Right ventricle myocardium superior (tissue), 1 donor: ENCODE measurements at places on chromosomes 12 and 14. TPM values are rescaled to one million over a fixed set of nuclear protein-coding genes. Genes with fewer than 3 reads are reported as not detected.

DNA sequence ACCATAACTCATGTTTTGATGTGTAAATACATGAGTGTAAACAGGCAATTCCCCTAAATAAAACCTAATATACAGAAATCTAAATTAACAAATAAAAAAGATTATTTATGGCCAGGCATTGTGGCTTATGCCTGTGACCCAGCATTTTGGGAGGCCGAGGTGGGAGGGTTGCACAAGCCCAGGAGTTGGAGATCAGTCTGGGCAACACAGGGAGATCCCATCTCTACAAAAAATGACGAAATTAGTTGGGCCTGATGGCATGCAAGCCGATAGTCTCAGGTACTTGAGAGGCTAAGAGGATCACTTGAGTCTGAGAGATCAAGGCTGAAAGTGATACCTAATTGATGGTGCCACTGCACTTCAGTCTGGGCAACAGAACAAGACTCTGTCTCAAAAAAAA, 48.7 kb downstream of the BCAT1 start:
- no peak for DNase-seq

GRCh38 chr12:109223211-109223610, 85.9 kb downstream of the FOXN4 start:
- no peak for DNase-seq

DNA sequence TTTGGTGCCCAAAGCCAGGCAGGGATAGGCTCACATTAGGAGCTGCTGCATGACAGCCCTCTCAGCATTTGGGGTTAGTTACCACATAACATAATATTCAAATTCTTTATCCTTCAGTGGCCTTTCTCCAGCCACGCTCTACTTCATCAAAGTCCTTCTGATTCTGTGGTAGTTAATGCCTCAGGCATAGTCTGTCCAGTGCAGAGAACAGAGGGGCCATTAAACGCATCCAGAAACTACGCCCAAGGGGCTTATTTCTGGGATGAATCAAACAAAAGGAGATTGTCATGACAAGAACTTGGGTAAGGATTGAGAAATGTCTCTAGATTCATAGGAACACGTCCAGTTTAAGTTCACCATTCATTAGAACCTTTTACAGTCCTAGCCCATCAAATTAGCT, 183.4 kb upstream of the PLXNC1 start:
- no peak for DNase-seq

DNA sequence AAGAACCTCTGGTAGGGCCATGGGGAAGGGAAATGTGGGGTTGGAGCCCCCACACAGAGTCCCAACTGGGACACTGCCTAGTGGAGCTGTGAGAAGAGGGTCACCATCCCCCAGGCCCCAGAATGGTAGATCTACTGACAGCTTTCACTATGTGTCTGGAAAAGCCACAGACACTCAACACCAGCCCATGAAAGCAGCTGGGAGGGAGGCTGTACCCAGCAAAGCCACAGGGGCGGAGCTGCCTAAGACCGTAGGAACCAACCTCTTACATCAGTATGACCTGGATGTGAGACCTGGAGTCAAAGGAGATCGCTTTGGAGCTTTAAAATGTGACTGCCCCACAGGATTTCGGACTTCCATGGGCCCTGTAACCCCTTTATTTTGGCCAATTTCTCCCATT, 97.8 kb downstream of the HMGA2 start:
- no peak for DNase-seq

DNA sequence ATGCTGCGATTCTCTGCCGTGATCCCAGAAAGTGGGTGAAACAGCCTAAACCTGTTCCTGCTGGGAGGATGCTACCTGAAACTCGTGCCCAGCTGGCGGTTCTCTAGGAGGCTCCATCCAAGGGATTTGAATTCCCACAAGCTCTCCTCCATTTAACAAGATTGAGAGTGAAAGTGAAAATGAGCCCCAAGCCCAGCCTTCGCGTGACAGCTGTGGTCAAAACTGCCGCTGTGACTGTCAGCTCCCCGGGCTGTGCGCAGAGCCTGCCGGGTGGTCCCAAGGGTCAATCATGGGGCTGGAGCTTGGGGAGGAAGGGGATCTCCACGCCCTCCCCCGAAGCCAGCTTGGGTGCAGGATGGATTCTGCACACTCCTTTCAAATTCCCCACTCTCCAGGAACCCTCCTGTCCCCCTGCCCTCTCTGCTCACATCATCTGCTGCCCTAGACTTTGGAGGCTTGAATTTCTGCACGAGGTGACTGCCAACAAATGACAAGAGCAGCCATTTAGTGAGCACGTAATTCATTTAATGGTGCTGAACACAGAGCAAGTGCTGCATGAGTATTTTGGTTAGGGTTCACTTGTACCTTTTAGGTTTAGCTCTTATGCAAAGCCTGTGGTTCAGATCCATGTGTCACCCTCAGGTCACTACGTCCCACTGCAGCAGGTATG, 5.3 kb downstream of the ASB2 start:
- no peak for DNase-seq

GRCh38 chr12:108843187-108843586, 14.2 kb downstream of the SSH1 start:
- no peak for DNase-seq

DNA sequence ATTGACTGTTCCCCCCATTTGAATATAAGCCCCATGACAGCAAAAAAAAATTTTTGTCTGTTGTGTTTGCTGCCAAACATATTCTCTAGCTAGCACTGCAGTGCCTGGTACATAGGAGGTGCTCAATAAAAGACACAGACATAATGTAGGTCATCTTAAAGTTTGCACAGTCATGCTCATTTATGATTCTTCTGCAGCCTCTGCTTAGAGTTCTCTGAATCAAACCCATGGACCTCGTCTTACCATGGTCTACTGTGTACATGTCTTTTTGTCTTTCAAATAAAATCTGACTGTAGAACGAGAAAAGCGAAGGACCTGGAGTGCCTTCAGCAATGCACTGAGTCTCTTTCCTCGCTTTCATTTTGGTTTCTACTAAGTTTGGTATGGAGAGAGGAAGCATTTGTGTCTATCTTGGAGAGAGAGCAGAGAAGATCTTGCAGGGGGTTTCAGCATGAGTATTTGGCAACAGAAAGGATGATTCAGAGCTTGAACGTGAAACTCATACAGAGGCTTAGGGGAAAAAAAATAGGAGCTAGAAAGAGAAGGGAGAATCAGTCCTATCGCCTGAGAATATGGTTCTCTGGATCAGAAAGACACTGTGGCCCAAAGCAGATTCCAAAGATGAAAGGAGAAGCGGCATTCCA, 38.8 kb upstream of the TMCC3 start:
- DNase-seq, result no peak

The TNFRSF1A gene
- 47.9 TPM for total RNA-seq

The KRT78 gene
- total RNA-seq, result not detected

The DEGS2 gene
- not detected for total RNA-seq
